ENCODE measurements at places on chromosomes 5 and 9. TPM values are rescaled to one million over a fixed set of nuclear protein-coding genes. Genes with fewer than 3 reads are reported as not detected.

DNA sequence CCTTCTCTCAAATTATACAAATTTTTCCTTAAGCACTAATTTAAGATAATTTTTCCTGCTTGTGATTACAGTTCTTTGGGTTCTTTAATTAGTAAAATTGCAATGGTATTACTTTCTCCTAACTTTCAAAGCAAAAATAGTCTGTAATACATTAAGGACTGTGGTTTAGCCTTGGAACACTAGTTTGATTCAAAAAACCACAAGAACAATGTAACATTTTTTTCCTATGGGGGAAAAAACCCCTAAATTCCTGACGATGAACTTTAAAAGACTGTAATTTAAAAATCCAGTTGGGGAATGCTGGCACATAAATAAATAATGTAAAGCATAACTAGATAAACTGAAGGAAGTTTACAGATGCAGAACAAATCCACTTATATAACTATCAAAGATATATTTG is 65.3 kb downstream of the CDC14B start:
- H3K4me1 ChIP-seq: no peaks in the 10 kb centered on the region
- H3K27me3 ChIP-seq: no peaks in the 10 kb centered on the region
- peaks cover 3% of the 10 kb centered on the region for H3K36me3 ChIP-seq
- no peak for DNase-seq

DNA sequence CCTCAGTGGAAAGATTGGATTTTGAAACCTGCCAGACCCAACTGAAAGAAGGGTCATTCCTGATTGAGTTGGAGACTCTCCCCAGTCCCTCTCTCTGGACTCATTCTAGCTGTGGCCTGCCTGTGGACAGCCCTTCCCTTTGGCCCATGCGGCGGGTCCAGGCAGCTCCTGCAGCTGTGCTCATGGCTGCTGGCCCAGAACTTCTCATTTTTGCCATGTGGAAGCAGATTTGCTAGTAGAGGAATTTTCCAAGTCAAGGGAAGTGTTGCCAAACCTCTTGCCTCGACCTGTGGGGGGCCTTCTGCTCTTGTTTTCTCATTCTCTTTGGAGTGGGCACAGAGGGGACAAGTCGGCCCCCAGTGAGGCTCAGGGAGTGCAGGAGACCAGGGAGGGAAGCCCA is 89.2 kb downstream of the ANKRD33B start:
- no peak overlapping the region for H3K4me3 ChIP-seq
- H3K4me1 ChIP-seq: no peaks in the 10 kb centered on the region
- no peak overlapping the region for H3K27ac ChIP-seq
- H3K36me3 ChIP-seq: no peaks in the 10 kb centered on the region

DNA sequence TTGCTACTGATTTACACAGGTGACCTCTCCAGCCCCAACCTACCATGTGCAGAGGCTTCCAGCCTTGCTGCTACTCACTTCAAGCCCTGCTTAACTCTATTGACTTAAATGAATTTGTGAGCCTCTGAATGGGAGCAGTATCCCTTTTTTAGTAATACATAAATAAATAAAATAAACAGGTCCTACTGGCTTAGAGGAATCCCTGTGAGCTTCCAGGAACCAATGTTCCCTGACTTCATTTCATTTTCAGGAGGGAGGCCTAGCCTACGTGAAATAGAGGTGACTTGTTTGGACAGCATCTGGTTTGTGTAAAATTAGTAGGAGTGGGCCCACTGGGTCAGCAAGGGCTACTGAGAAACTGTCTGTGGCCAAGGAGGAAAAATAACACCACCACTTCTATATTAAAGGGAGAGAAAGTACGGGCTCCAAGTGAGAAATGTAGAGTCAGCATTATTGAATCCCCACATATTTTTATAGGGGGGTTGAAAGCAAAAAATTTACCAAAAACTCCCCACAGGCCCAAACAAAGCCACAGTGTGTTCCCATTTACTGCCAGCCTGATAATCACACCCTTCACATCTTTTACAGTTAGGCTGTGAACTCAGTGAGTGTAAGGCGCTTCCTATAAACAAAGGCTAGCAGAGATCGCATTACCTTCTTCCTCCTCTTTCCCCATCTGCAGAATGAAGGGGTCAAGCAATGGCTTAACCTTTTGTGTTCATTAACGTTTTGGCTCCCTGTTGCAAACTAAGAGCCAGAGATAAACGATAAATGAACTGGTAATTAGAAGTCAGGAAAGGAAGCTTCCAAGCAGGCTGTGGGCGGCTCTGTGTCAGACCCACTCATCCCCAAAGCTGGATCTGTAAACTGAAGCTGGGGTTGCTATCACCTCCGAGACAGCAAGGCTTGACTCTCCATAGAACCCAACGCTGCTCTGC is 138.8 kb upstream of the LIFR start:
- H3K27ac ChIP-seq: peak overlapping the region; percentile 68
- H3K4me3 ChIP-seq: no peak overlapping the region
- DNase-seq: no peak
- no peaks in the 10 kb centered on the region for H3K36me3 ChIP-seq
- H3K27me3 ChIP-seq: peaks cover 66% of the 10 kb centered on the region

DNA sequence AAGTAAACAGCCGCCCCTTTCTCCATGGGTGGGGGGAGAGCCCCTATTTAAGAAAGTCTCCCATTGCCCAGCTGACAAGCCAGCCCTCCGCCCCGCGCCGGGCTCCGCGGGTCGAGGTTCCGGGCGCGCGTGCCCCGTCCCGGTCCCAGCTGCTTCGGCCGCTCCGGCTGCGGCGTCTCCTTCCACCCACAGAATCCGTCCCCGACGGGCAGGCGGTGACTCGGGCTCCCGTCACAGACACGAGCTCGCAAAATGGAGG is 223 bp downstream of the NR3C1 start:
- peak overlapping the region; percentile 91 for H3K4me3 ChIP-seq
- no peaks in the 10 kb centered on the region for H3K4me1 ChIP-seq
- H3K27ac ChIP-seq: peak overlapping the region; percentile 89
- no peaks in the 10 kb centered on the region for H3K27me3 ChIP-seq
- DNase-seq: no peak

Gene CER1
- polyA plus RNA-seq: not detected

- no peak for DNase-seq
- no peaks in the 10 kb centered on the region for H3K27me3 ChIP-seq
- H3K4me3 ChIP-seq: peak overlapping the region; percentile 51
- H3K36me3 ChIP-seq: no peaks in the 10 kb centered on the region
Measured at GRCh38 chr5:159916841-159917761, 819 bp downstream of the ADRA1B start.

GRCh38 chr9:80158554-80159170 is 586.9 kb downstream of the TLE4 start:
- H3K27ac ChIP-seq: no peak overlapping the region
- H3K4me3 ChIP-seq: no peak overlapping the region
- no peaks in the 10 kb centered on the region for H3K36me3 ChIP-seq
- H3K4me1 ChIP-seq: no peaks in the 10 kb centered on the region
- DNase-seq: no peak

Gene IL31RA
- not detected for polyA plus RNA-seq
